Stimulated activated CD8-positive, alpha-beta memory T cell treated with anti-CD3 and anti-CD28 coated beads, Interleukin-15, amount 100 ng/mL, for 24 hours (primary cell): ENCODE measurements at places on chromosomes 11 and 22.

- no peak for DNase-seq
Observed at GRCh38 chr11:22577854-22578253, 47.8 kb downstream of the FANCF start.

- DNase-seq: no peak
Observed at GRCh38 chr11:78961247-78961646, 386.6 kb upstream of the NARS2 start.

DNA sequence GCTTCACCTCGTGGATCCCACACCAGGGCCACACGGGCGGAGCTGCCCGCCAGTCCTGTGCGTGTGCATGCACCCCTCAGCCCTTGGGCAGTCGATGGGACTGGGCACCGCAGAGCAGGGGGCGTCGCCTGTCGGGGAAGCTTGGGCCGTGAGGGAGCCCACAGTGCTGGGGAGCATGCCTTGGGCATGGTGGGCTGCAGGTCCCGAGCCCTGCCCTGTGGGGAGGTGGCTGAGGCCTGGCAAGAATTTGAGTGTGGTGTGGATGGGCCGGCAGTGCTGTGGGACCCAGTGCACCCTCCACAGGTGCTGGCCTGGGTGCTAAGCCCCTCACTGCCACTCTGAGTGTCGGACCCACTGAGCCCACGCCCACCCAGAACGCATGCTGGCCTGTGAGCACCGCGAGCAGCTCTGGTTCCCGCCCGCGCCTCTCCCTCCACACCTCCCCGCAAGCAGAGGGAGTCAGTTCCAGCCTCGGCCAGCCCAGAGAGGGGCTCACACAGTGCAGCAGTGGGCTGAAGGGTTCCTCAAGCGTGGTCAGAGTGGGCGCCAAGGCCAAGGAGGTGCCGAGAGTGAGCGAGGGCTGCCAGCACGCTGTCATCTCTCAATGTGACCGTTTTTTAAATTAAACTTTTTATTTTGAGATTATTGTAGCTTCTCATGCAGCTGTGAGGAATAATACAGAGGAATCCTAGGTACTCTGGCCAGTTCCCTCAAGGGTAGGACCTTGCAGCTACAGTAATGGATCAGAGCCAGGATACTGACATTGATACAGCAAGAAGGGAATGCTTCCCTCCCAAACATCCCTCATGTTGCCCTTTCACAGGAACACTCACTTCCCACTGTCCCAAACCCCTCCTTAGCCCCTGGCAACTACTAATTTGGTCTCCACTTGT lies 127.7 kb downstream of the CRYBB2 start:
- no peak for DNase-seq

GRCh38 chr22:48580481-48580970 lies 1247.1 kb downstream of the BRD1 start:
- DNase-seq: no peak

DNA sequence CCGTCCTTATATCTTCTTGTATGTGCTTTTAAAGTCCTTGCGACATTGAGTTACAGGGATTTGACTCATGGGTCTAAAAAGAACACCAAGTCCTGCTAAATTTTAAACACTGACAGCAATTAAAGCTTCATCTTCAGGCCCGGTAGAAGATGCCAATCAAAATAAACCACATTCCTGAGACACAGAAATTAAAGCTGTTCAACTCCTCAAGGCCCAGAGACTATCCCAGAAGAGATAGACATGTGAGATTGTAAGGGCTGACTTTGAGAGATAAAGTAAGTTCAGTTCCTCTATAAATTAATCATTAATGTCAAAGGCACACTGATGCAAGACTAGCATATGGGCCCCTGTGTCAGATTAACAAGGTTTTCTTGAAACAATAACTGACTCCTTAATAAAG lies 49.8 kb downstream of the OSBPL5 start:
- no peak for DNase-seq

- no peak for DNase-seq
Observed at GRCh38 chr22:43774318-43774915, 37.7 kb downstream of the EFCAB6 start.

DNA sequence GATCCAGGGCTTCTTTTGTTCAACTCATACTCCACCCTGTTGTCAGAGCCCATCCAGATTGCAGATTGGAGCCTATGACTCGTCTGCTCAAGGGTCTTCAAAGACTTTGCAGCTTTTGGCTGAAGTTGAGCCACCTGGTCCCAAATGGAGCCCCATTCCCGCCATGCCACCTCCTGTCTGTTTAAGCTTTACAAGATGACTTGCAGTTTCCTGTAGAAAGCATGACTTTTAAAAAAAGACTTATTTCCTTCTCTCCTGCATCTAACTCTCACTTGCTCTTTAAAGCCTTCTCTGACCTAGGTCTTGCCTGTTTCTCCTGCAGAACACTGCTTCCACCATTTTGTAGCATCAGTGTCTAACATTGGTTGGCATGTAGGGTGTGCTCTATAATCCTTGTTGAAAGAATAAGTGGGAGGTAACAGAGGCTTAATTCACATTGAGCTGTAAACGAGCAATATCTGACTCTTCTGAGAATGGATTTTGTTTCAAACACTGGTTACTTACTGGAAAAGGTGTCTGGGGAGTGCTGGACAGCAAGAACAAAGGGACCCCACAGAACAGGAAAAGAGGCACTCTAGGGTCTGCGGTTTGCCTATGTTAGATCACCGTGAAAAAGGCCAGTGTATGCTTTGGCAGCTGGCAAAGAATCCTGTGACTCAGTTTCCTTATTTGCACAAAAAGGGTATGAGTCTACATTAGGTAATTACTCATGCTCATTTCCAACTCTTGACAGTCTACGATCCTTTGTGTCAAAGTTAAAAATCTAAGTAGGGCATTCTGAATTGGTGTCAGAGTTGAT lies 30.3 kb downstream of the NF2 start:
- DNase-seq: no peak

DNA sequence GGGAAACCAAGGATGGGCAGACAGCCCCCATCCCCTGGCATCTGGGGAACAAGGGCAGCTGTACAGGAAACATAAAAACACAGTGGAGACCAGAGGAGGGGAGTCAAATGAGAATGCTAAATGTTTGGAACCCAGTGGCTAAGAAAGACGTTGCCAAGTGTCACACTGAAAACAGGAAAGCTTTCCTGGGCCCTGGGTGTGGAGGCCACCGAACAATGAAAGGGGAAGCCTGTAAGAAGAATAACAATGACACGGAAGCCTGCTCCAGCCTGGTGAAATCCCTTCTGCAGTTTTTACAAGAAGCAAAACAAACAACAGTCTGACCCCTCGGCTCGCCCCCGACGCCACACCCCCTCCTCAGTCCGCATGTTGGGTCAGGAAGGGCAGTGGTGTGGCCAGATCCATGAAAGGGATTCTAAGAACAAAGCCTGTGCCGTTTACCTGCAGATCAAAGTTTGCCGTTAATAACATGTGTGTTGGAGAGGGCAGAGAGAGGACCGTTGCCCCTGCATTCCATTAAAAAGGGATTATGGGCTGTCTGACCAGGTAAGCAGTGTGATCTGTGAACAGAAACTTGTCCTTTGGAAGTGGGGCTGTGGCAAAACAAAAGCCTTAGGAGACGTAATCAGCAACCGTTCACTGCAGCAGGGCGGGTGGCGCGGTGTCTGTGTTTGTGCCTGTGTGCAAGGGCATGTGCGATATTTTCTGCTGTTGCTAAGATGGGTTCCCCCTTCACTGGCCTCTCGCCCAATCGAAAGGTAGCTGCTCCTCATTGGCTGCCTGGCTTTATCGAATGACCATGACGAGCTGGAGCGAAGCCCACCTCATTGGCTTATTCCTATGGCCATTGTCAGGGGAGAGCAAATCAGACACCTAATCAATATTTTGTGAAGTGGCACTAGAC lies 113.7 kb upstream of the BLID start:
- no peak for DNase-seq

DNA sequence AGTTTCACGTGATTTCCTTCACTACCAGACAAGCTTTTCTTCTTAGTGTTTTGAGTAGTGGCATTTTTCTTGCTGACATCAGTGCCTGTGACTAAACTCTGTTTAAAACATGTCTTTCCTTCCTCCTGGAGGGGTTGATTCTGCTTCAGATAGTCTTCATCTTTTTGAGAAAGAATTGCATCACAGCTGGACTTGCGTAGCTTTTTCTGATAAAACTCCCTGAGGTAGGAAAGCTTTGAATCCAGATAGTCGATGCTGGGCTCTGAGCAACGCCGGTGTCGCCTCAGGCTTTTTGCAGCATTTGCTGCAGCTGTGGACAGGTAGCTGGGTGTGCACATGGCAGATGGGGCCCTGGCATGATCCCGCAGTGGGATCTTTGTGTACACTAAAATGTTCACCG lies 131.7 kb downstream of the ARHGAP20 start:
- DNase-seq: no peak

DNA sequence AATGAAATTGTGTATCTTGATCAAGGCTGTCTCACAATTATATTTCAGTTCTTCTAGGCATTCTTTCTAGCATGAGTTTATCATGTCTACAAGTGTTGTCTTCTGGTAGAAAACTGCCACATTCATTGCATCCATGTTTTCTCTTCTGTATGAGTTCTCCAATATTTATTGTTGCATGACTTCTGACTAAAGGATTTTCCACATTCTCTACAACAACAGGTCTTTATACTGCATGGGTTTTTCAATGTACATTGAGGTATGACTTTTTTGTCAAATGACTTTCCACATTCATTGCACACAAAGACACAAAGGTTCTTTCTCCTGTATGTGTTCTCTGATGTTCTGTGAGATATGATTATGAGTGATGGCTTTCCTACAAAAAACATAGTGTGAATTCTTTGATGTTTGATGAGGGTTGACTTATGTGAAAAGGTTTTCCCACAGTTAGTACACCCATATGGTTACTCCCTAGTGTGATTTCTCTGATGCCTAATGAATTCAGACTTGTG lies 890.6 kb upstream of the CNTN5 start:
- no peak for DNase-seq

GRCh38 chr11:12007769-12008737 lies at the start of gene DKK3:
Gene DKK3 (minus strand): TSS chr11:12008626. CDS start chr11:12008582, 44 bp downstream.
- no peak for DNase-seq

GRCh38 chr11:134479206-134480135 lies 67.4 kb upstream of the B3GAT1 start:
- DNase-seq: no peak

DNA sequence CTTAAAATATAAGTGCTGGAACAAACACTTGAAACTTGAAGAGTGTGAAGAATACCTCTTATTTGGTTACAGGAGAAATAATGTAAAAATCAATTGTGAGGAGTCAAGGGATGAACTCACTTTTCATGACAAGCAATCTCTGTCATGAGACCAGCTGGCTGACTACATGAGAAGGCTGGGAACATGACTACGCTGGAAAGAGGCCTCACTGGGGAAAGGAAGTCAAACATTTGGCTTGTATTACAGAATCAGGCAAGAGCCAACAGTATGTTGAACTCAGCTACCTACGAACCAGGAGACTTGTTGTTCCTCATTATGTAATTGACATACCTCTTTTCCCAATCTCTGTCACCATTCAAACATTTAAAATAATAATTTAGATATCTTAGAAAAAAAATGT lies 14.4 kb downstream of the DCDC1 start:
- no peak for DNase-seq

- DNase-seq: no peak
Observed at GRCh38 chr11:33438301-33438700, 181.1 kb downstream of the HIPK3 start.

DNA sequence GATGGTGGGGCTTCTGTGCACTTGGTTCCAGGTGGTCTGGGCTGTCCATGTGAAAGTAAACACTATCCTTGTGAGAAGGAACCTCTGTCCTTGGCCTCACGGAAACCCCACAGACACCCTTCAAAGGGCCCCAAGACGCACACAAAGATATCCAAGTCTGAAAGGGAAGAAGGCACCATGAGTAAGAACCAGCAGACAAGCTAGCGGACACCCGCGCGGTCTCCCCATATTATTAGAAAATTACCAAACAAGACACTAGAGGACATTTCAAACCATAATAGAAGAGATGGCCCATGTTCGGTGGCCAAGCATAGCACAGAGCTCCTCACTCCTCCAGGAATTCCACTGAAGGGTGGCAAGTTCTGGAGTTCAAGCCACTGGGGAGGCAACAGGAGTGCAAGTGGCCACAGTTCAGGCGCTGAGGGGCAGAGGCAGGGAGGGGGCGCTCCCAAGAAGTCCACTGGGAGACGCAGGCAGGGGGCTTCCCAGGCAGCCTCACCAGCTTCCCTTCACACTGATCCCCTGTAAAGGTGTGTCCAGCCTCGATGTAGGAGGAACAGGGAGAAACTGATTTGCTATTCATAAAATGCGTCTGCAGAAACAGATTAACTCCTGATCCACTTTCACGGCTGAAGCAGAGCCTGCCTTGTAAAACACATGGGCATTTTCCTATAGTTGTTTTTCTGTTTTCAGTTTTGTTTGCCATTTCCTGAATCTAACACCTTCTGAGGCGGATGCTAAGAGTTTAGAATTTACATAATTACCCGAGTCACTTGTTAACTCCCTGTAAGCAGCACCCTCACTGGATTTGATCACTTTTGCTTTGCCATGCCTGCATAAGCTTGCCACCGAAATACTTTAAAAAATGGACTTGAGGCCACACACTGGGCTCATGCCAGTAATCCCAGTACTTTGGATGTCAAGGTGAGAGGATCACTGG lies 9.1 kb upstream of the PPARA start:
- no peak for DNase-seq

DNA sequence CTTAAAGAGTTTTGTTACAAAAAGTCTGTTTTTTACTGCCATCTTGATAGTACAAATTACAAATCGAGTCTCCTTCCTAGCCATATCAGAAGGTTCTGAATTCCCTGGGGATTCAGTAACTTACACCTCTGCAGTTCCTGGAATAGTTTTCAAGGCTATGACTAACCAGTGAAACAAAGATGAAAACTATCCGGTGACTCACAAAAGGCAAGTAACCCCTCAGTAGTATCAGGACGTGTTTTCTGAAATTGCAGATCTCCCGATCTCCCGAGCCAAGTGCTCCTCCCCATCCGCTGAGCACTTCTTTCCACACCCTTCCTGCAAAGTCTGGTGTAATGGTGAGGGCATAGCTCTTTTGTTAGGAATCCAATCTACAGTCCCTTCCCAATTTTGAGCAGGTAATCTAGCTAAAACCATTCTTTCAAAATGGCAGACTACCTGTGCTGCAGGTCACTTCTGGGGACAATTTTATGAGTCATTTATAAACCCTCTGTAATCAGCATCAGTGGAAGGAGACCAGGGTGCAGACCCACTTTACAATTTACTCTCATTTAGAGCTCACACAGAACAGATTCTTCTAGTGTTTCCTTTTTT lies 7.7 kb downstream of the E2F8 start:
- DNase-seq: no peak

DNA sequence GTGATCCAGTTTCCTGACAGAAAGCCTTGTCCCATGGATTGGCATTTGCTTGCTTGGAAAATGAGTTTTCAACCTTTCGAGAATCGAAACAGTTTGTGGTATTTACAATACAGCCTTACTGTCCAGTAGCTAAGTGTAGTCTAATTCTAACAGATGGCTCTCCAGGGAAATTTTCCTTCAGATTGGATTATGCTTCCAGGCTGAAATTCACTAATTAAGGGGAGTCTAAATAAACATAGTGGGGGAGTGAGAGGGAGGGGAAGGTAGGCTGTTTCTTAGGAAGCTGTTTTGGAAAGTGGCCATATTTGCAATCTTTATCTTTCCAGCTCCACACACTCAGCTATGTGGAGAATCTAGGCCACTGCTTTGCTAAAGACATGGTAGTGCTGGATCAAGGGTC lies 81.3 kb downstream of the SYT9 start:
- no peak for DNase-seq

- DNase-seq: no peak
Observed at GRCh38 chr11:20158597-20159257, 1.5 kb downstream of the DBX1 start.

GRCh38 chr11:102599642-102600261 lies 25.4 kb downstream of the MMP20 start:
- DNase-seq: no peak

GRCh38 chr22:31857247-31857646 lies 87.1 kb upstream of the YWHAH start:
- no peak for DNase-seq

GRCh38 chr11:36153551-36153950 lies 135.7 kb downstream of the COMMD9 start:
- no peak for DNase-seq
